Stimulated activated CD8-positive, alpha-beta memory T cell treated with anti-CD3 and anti-CD28 coated beads, Interleukin-7, amount 100 ng/mL, for 4 hours (primary cell): ENCODE measurements at places on chromosomes 16 and 17.

DNA sequence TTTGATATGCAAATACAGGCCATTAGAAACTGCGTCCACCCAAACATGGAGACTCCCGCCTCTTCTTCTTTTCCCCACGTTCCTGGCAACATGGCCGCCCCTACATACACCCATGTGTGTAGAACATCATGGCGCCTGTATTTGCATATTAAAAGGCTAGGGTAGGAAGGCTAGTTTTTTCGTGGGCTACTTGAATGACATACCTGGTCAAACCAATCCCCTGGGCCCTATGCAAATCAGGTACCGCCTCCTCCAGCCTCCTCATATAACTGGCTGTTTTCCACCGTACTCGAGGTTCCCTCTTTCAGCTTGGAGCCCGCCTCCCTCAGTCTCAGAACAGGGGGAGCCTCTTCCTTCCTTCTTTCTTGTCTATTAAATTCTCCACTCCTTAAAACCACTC lies 840 bp upstream of the CD300LB start:
- no peak for DNase-seq

DNA sequence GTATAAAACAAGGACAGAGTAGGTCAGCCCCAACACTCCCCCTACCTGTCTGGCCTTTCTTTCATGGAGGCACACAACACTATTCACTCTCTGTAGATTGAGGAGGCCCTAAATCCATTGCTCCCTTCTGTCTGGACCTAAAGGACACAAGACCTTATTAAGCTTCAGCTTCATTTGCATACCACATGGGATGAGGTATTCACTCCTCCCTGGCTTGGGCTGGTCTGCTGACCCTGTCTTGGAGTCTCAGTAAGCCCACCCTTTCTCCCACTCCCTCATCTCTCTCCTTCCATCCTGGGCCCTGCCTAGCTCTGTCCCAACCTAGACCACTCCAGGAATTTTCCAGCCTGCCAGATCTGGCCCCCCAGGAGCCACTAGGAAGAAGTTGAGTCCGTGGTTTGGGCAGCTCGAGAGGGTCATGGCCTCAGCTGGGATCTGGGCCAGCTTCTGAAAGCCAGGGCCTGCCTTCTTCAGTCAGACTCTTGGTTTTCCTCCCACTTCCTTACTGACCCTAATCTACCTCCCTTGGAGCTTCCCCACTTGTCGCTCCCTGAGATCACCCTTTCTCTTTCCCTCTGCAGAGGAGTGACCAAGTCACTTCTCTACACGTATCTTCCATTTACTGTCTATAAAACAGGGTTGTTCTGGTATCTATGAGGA lies 6.5 kb upstream of the LLGL1 start:
- DNase-seq, result no peak

DNA sequence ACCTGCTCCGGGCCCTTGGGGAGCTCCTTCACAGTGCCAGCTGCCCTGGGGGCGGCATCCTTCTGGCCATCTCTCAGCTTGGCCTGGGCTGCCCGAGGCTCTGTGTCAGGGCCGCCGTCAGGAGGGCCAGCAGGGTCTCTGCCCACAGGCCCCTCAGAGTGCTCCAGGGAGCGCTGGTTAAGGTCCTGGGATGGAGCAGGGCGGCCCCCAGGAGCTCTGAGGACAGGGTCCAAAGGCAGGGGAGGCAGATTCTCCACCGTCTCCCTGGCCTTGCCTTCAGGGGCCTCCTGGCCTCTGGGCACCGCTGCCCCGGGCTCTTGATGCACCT lies 7.2 kb downstream of the NDUFAF8 start:
- DNase-seq, result no peak

DNA sequence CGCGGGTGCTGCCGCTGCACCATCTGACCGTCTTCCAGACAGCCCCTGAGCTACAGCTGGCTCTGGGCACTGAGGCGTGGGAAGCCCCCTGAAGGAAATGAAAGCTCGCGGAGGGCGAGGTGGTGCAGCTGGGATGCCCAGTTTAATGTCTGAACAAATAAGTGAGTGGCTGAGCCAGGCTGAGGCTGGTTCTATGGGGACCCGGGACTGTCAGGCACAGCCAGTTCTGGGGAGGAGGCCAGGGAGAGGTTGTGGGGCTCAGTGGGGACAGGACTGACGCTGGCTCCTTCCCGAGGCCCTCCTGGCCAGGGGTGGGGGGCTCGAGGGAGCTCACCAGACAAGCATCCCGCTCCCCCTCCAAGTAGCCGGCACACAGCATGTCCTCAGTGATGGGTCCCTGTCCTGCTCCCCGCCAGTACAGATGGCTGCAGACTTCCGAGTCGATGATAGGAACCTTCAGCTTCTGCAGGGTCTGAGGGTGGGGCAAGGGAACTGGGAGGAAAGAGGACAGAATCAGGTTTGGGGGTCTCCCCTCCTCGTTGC lies 4.4 kb downstream of the PRSS22 start:
- DNase-seq, result no peak

DNA sequence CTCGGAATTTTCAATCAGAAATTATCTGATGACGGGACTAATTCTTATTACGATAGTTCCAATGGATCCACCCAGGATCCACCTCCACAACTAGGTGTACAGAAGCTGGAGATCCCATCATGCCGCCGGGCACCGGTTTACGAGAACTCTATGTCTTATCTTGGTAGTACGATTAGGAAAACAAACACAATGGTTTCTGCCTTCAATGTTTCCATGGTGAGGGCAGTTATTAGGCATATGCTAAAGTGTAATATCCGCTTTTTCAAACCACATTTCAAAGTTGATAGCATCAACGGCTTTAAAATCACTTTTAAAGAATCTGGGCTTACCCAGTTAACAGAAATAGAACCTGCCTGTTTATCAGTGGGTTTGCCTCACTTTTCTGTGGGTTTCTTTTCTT lies 705.7 kb downstream of the MAF start:
- no peak for DNase-seq

DNA sequence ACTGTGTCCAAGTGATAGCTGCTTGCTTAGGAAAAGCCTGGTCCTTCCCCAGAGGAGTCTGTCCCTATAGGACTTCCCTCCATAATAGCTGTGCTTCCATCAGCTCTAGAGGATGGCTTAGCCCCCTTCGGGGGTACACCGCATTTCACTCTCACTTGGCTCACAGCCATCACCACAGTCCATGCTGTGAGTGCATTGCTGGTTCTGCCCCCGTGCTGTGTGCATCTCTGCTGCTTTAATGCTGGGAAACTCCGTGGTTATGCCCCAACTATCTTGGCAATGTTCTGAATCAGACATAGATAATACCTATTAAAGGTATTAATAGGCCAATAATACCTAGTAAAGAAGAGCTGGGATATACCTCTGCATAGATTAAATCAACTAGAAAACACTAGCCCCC lies 58.3 kb downstream of the SIAH1 start:
- no peak for DNase-seq

GRCh38 chr16:63981639-63982038 lies 1140.2 kb downstream of the CDH11 start:
- DNase-seq, result no peak

DNA sequence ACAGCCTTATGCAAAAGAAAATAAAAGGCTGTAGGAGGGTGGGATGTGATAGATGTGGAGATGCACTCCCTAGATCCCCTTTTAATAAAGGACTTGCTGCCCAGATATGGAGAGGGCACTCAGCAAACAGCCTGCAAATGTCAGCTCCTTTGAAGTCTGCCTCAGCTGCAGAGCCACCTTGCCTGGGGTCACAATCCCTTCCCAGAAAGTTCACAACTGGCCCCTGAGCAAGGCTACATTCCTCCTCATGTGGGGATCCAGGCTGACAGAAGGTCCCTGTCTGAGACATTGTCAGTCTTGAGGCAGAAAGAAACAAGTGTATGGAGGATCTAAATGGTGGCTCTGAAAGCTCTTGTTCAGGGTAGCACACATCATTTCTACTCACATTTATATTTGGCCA lies 36.1 kb downstream of the SLFN11 start:
- DNase-seq, result no peak

GRCh38 chr16:50611332-50611934 lies 63.2 kb downstream of the NKD1 start:
- DNase-seq, result no peak

- DNase-seq, result no peak
Observed at GRCh38 chr17:64632606-64633005, 29.5 kb downstream of the SMURF2 start.
